ENCODE measurements at places on chromosomes 7 and 10. TPM values are rescaled to one million over a fixed set of nuclear protein-coding genes. Genes with fewer than 3 reads are reported as not detected.

Gene CPEB3
- 1.9 TPM for total RNA-seq

Gene LAMB4
- not detected for total RNA-seq

DNA sequence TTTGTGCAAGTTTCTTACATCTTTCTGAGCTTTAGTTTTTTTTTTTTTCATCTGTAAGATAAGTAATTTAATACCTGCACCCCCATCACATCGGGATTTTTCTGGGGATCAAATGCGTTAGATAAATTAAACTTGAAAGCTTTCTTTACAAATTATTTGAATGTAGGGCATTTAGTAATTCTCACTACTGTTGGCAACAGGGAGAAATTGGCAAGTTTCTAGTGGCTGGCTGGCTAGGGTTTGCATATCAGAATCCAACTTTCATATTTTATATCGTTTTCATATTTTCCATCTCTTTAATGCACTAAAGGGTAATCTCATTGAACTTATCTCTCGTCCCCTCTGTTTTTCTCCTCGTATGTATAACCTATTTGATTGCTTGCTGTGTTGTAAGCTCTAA lies 412.9 kb downstream of the GALNT17 start:
- no peak overlapping the region for H3K4me3 ChIP-seq
- H3K27me3 ChIP-seq = no peaks in the 10 kb centered on the region
- H3K4me1 ChIP-seq = no peaks in the 10 kb centered on the region
- no peaks in the 10 kb centered on the region for H3K36me3 ChIP-seq
- DNase-seq = no peak

DNA sequence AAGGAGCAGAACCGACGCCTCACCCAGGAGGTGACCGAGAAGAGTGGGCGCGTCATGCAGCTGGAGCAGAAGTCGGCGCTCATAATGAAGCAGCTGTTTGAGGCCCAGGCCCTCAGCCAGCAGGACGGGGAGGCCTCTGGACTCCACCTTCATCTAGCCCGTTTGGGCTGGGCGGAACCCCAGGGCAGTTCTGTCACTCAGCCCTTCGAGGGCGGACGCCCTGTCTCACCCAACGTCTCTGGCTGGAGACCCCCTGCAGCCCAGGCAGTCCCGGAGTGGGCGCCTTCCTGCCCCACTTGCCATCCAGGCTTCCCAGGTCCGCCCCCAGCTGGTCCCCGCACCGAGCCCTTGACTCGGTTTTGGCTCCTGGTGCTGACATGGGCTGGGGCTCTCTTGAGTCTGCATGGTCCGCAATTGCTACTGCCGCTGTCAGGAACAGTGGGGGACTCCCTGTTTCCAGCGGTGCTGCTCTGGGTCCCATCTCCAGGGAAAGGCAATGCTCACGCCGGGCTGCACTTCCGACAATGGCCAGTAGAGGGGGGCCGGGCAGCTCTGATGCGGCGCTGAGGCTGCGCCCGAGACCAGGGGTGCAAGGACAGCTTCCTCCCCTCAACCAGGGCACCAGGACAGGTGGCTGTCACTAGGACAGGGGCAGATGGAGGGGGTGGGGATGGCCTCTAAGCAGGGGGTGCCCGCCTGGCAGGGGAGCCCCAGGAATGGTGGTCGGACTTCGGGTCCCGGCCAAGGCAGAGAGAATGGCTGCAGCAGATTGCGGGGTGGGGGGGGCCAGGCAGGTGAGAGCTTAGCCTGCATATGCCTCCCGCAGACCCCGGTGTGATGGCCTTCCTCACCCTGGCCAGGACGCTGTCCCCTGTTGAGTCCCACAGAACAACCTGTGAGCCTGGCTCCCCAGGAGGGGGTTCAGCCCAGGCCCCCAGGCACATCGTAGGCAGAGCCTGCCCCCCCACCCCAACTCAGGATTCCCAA lies 71.2 kb upstream of the KCTD7 start:
- peak; percentile 88 for DNase-seq
- no peak overlapping the region for H3K27ac ChIP-seq
- no peaks in the 10 kb centered on the region for H3K27me3 ChIP-seq
- no peak overlapping the region for H3K4me3 ChIP-seq
- peaks cover 16% of the 10 kb centered on the region for H3K36me3 ChIP-seq

GRCh38 chr7:44384586-44385433 lies 59.4 kb upstream of the CAMK2B start:
- no peak for DNase-seq
- H3K27me3 ChIP-seq = no peaks in the 10 kb centered on the region
- no peaks in the 10 kb centered on the region for H3K4me1 ChIP-seq
- H3K4me3 ChIP-seq = no peak overlapping the region
- no peaks in the 10 kb centered on the region for H3K36me3 ChIP-seq
- H3K27ac ChIP-seq = no peak overlapping the region

Gene IMPDH1
- 35.8 TPM for total RNA-seq

DNA sequence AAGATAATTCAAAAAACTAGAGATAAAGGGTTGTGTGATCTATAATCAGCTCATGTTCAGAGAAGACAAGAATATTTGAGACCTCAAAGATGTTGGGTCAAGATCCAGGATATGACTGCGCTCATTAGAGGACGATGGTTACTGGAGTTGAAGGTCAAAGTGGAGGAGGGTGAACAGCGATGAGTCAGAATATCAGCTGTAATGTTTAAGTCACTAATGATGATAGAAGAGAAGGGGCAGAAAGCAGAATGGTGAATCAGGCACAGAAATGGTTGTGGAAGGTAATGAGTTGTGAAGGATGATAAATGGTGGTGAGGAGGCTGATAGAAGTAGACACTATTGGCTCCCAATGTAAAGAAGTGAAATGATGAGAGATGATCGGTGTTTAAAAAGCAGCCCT lies 540.3 kb downstream of the INHBA start:
- H3K36me3 ChIP-seq = no peaks in the 10 kb centered on the region
- H3K27ac ChIP-seq = no peak overlapping the region
- DNase-seq = no peak
- H3K27me3 ChIP-seq = no peaks in the 10 kb centered on the region

Gene SDHAF3
- 35.5 TPM for total RNA-seq

DNA sequence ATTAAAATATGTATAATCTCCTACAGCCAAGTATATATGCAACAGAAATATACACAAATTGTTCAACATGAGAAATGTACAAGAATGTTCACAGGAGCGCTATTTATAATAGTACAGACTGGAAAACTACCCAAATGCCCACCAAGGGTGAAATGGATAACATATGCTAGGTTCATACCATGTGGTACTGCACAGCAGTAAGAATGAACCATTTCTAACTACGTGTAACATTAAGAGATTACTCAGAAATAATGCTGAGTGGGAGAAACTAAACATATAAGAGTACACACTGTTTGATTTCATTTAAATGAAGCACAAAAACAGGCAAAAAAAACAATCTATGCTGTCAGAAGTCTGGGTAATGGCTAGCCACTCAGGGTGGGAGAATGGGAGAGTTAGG lies 45.8 kb downstream of the RNLS start:
- DNase-seq = no peak
- no peak overlapping the region for H3K4me3 ChIP-seq
- no peaks in the 10 kb centered on the region for H3K27me3 ChIP-seq
- no peaks in the 10 kb centered on the region for H3K36me3 ChIP-seq
- H3K27ac ChIP-seq = no peak overlapping the region

DNA sequence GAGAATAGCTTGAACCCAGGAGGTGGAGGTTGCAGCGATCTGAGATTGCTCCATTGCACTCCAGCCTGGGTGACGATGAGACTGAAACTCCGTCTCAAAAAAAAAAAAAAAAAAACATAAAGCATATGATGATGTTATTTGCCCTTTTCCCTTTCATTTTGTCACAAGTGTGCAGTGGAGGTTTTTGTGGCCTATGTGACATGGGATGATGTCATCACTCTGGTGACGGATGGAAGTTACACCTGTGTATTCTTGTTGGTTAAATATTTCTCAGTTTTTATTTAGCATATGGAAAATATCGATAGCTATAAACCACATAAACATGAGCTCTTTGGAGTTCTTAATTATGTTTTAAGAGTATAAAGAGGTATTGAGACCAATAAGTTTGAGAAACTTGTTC lies 71.8 kb upstream of the EMX2 start:
- no peak overlapping the region for H3K4me3 ChIP-seq
- DNase-seq = no peak
- no peaks in the 10 kb centered on the region for H3K36me3 ChIP-seq
- no peak overlapping the region for H3K27ac ChIP-seq
- H3K4me1 ChIP-seq = no peaks in the 10 kb centered on the region

GRCh38 chr10:114026189-114027040 lies 17.3 kb upstream of the ADRB1 start:
- no peak overlapping the region for H3K27ac ChIP-seq
- no peaks in the 10 kb centered on the region for H3K36me3 ChIP-seq
- no peaks in the 10 kb centered on the region for H3K4me1 ChIP-seq
- no peak overlapping the region for H3K4me3 ChIP-seq
- H3K27me3 ChIP-seq = no peaks in the 10 kb centered on the region

- DNase-seq = no peak
- no peak overlapping the region for H3K4me3 ChIP-seq
- no peaks in the 10 kb centered on the region for H3K36me3 ChIP-seq
- H3K27ac ChIP-seq = no peak overlapping the region
- H3K4me1 ChIP-seq = no peaks in the 10 kb centered on the region
- no peaks in the 10 kb centered on the region for H3K27me3 ChIP-seq
These were observed 197.6 kb upstream of the STK17A start for GRCh38 chr7:43385309-43385680.

DNA sequence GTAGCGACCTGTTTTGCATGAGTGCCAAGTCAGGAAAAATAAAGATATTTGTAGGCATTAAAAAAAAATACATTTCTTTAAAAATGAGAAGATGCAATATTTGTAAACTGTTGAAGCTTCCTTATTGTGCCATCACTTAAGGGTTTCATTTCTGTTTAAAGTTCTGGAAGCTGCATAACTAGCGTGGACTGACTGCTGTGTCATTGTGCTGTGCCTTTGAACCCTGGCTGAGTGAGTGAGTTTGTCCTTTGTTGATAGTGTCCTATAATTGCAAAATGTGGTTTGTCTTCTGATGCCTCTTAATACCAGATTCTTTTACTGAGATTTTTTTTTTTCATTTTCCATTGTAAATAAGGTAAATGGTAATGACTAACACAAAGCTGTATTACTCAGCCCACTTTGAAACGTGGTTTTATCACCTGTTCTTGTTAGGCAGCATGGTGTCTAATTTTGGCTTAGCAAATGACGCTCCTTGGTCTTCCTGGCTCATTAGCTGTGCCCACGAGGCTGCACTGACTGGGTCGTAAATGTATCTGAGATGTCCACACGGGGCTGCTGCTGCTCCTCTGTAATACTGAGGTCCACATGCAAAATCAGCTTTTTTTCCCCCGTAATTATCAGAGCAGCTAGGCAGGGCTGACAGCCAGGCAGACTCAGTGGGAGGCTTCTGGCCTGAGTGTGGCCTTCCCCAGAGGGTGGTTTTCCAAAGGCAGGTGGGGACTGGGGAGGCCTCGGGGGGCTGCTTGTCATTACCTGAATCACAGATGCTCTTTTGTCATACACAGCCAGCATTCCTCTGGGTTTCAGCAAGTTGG lies 14.8 kb downstream of the ZSCAN25 start:
- peaks cover 14% of the 10 kb centered on the region for H3K4me1 ChIP-seq
- DNase-seq = peak; percentile 54
- no peaks in the 10 kb centered on the region for H3K27me3 ChIP-seq

DNA sequence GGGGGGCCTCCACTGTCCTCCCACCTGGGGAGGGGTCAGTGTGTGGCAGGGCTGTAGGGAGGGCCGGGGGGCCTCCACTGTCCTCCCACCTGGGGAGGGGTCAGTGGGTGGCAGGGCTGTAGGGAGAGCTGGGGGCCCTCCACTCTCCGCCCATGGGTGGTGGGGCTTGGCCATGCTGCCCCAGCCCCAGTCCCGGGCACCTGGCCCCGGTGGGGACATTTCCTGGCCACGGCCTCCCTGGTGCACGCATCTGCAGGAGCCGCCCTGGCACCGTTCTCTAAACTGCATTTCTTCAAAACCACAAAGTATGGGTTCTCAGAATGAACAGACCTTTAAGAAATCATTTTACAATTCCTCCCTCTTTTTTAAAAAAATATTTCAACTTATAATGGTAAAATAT lies 89.3 kb upstream of the PDGFA start:
- H3K4me1 ChIP-seq = no peaks in the 10 kb centered on the region
- no peak overlapping the region for H3K4me3 ChIP-seq
- no peaks in the 10 kb centered on the region for H3K36me3 ChIP-seq

Gene PTF1A
- total RNA-seq = not detected

GRCh38 chr7:157008206-157009169 lies 2.0 kb downstream of the MNX1 start:
- peaks cover 97% of the 10 kb centered on the region for H3K27me3 ChIP-seq
- H3K4me3 ChIP-seq = peak overlapping the region; percentile 41
- DNase-seq = peak; percentile 40
- H3K4me1 ChIP-seq = peaks cover 58% of the 10 kb centered on the region
- no peak overlapping the region for H3K27ac ChIP-seq

- no peaks in the 10 kb centered on the region for H3K36me3 ChIP-seq
- H3K27me3 ChIP-seq = no peaks in the 10 kb centered on the region
- no peak overlapping the region for H3K4me3 ChIP-seq
- DNase-seq = no peak
- no peaks in the 10 kb centered on the region for H3K4me1 ChIP-seq
These were observed 46.5 kb downstream of the TMEM106B start for GRCh38 chr7:12257582-12257981.

Gene POR
- 126 TPM for total RNA-seq

GRCh38 chr10:19063986-19064385 lies 15.4 kb downstream of the MALRD1 start:
- H3K4me1 ChIP-seq = peaks cover 3% of the 10 kb centered on the region
- H3K27ac ChIP-seq = no peak overlapping the region
- H3K27me3 ChIP-seq = no peaks in the 10 kb centered on the region
- H3K36me3 ChIP-seq = no peaks in the 10 kb centered on the region

- H3K4me1 ChIP-seq = no peaks in the 10 kb centered on the region
- no peak overlapping the region for H3K4me3 ChIP-seq
- no peaks in the 10 kb centered on the region for H3K36me3 ChIP-seq
- DNase-seq = peak; percentile 88
- H3K27me3 ChIP-seq = no peaks in the 10 kb centered on the region
These were observed 7.8 kb downstream of the LIPM start for GRCh38 chr10:88810196-88810961.

- H3K36me3 ChIP-seq = no peaks in the 10 kb centered on the region
- no peak overlapping the region for H3K27ac ChIP-seq
- H3K4me1 ChIP-seq = peaks cover 26% of the 10 kb centered on the region
These were observed 240.0 kb upstream of the PPP1R3A start for GRCh38 chr7:114158854-114159253.

Gene HILPDA
- total RNA-seq = 38.5 TPM

Gene ELMO1
- 24.9 TPM for total RNA-seq

Gene ZNF425
- 5.0 TPM for total RNA-seq

GRCh38 chr10:17009212-17009700 lies 120.4 kb downstream of the CUBN start:
- no peaks in the 10 kb centered on the region for H3K4me1 ChIP-seq
- DNase-seq = no peak

- DNase-seq = no peak
- H3K4me1 ChIP-seq = peaks cover 10% of the 10 kb centered on the region
- H3K27ac ChIP-seq = no peak overlapping the region
- H3K27me3 ChIP-seq = no peaks in the 10 kb centered on the region
These were observed 149.8 kb downstream of the DOCK4 start for GRCh38 chr7:112056409-112056808.
